ENCODE measurements at places on chromosomes 1 and 21. TPM values are rescaled to one million over a fixed set of nuclear protein-coding genes. Genes with fewer than 3 reads are reported as not detected.

DNA sequence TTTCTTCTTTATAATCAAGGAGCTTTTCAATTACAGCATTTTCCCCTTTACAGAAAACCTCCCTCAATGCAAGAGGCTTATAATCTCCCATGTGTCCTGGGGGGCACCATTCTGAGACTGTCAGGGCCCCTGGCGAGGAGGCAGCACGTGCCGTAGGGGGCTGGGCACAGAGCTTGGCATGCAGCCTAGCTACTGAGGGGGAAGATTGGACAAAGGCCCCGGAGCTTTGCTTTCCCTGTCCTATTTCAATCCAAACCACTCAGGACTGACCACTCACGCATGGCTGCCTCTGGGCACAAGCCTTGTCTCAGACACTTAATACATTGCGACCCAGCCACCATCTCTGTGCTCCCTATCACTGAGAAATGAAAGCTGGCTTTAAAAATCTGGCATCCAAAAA is 2.8 kb upstream of the RAP1GAP start:
- DNase-seq, result no peak

DNA sequence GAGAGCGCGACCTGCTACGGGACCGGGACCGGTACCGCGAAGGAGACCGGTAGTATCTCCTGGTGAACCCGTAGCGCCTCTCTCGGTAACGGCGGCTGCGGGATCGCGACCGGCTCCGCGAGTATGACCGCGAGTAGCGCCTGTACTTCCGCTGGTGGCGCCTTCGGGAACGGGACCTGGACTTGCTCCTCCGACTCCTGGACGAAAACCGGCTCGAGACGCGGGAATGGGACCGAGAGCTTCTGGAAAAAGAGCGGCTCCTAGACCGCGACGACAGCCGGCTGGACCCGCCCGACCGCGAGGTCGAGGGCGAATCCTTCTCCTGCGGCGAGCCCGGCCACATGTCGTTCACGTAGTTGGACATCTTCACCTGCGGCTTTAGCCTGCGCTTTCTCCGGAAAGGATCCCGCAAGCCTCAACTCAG is 642 bp downstream of the RSRP1 start:
- no peak for DNase-seq

DNA sequence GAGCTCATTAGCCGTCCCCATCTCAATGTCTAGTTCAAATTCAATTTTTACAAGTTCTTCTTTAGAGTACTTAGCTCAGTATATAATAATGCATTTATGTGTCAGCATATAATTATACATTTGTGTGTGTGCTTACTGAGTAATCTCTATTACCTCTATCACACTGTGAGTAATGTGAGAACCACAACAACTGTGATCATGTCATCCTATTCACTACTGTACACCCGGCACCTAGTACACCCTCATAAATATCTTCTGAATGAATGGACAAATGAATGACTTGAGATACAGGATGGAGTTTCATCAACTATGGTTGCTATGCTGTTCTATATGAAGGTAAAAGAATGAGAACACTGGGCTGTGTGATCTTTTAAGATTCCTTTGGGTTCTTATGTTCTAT is 124.0 kb downstream of the GPATCH2 start:
- DNase-seq, result no peak

Gene UBE2U
- total RNA-seq, result not detected

DNA sequence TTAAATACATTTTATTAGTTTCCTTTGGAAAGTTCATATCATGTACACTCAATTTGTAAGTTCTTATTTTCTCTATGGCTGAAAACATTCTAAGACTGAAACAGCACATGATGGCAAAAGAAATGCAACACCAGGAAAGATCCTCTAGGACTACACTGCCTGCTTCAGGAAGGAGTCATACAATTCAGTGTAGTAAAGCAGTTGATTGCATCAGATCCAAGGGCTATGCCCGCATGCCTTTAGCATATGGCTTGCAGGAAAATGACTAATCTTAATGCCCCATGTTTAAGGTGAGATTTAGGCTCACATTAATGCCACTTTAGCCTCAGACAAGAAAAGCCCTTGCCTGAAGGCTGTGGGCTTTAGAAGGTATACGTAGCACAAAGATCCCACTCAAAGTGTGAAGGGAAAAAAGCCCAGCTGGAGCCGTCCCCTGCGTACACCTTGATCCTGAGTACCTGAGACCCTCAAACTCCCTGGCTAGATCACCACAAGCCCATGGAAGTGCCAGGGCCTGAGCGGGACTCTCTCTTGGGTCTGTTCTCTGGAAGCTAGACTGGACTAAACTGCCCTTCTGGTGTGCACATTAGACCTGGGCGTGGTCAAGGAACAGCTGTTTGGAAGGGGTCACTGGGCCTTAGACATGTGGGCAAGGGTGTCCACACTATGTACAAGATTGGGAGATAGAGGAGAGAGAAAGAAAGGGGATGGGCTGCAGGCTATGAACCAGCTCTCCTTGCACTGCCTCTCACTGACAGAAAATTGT is 52.9 kb downstream of the ESRRG start:
- no peak for DNase-seq

GRCh38 chr1:102219463-102219862 is 222.7 kb upstream of the OLFM3 start:
- no peak for DNase-seq

Gene C1orf87
- not detected for total RNA-seq

Gene HSF2BP
- total RNA-seq, result 0.68 TPM

DNA sequence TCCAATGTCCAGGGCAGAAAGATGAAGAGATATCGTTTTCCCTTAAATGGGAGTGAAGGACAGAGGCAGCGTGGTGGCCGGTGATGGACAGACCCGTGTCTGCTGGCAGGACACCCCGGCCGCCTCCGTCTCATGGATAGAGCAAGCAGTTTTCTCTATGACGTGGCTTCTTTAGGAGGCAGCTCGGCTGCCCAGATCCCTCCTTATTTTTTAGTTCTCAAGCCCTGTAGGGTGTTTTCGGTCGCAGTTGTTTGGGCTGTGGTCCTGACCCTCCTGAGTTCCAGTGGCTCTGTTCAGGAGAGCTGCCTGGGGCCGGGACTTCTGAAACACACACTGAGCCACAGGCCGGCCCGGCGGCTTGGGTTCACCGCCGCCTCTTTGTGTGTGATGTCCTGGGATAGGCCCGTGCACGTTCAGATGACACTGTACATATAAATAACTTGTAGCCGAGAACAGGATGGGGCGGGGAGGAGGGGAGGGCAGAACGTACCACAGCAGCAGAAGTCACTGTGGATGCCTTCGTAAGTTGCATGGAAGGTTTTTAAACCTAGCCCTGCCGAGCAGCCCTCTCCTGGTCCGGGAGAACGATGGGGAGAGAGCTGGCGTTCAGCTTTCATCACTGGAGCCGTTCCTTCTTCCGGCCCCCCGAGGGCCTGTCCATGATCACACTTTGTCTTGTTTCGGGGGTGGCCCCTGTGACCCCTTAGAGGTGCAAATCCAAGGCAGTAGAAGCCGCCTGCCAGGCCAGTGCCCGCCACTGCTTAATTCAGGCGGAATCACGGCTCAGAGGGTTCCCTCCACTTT is 65.2 kb downstream of the SIK1 start:
- peak; percentile 46 for DNase-seq
